ENCODE measurements at places on chromosomes 6 and 20.

DNA sequence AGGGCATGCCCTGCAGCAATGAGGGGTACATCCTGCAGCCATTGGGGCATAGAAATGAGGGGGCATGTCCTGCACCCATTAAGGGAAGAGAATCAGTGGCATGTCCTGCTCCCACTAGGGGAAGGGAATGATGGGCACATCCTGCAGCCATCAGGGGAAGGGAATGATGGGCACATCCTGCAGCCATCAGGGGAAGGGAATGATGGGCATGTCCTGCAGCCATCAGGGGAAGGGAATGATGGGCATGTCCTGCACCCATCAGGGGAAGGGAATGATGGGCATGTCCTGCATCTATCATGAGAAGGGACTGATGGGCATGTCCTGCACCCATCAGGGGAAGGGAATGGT lies 49.7 kb downstream of the PSMB1 start:
- no peak for DNase-seq

- no peak for DNase-seq
Observed at GRCh38 chr6:112800439-112800838, 453.3 kb downstream of the RFPL4B start.

DNA sequence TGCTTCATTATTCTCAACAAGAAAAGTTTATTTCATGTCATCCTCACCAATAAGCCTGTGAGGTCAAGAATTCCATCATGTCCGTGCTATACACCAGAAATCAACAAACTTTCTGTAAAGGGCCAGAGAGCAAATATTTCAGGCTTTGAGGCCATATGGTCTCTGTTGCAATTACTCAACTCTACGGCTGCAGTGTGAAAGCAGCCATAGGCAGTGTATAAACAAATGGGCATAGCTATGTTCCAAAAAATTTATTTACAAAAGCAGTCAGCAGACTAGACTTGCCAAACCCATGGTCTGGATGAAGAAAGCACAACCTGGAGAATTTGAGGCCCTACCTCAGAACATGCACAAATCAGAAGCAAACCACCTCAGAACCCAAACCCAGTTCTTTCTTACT lies 118.5 kb downstream of the PCSK2 start:
- DNase-seq: no peak

DNA sequence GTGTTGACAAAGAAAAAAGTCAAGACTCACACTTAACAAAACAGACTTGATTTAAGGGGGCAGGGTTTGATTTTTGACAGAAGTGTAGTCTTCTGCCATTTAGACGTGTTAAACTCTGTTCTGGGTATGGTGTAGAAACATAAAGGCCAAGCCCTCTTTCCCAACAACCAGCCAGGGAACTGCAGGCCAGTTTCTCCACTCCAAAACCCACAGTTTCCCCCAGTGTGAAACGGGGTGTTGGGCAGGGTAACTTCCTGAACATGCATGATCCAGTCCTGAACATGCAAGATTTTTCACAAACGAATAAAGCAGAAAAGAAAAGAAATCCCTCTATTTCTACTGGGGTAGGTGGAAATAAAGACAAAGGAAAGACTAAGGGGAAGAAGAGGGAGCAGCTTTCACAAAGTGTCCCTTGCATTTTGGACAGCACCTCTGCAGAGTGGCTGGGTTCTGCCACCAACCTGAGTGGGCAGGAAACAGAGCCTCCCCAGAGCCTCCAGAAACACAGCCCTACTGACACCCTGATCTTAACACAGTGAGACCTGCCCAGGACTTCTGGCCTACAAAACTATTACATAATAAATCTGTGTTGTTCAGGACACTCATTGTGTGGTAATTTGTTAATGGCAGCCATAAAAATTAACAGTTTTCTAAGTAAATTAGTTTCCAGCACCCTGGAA lies 7.5 kb downstream of the APMAP start:
- no peak for DNase-seq

- no peak for DNase-seq
Observed at GRCh38 chr6:85404564-85405174, 45.2 kb upstream of the NT5E start.

DNA sequence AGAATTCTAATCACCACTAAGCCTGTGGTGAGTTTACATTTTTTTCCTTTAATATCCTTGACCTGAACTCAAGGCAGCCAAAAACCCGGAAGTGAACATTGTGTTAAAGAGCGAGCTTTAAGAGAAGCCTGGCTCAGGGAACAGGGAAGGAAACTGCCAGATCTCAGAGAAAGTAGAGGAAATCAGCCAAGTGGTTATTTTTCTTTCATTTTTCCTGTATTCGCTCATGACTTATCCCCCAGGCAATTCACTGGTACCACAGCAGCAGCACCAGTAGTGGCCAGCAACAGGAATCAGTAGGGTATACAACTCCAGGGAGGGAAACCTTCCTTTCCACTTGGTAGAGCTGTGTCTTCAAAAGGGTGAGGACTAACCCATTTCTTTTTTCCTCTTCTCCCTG lies 89.6 kb upstream of the HMGCLL1 start:
- DNase-seq: no peak

- DNase-seq: no peak
Observed at GRCh38 chr6:13328875-13329183, 492 bp upstream of the TBC1D7 start.

Data from activated CD4-positive, CD25-positive, alpha-beta regulatory T cell treated with anti-CD3 and anti-CD28 coated beads, Interleukin-2, amount 50 U/mL, for 16 hours (primary cell).